ENCODE measurements at places on chromosomes 1 and 21.

- no peak for DNase-seq
These were observed 112.5 kb upstream of the GFI1 start for GRCh38 chr1:92599184-92599583.

DNA sequence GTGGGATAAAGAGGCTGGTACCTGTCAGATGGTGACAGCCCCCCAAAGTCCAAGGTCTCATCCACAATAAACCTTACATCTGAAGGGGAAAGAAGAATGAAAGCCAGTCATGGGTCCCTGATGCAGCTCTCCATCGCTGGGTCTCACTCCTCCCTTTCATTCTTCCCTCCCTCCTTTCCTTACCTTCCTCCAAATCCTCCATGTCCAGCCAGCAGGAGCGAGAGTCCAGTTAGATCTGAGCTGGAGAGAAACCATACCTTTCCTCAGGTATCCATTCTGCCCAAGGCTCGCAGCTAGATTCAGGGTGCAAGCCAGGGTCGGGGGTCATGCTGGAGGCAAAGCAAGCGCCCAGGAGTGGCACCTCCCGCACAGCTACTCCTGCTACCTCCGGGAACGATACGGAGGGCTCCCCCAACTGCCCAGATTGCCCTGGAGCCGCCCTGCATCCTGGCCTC, 421 bp downstream of the PSRC1 start:
- DNase-seq, result no peak

- no peak for DNase-seq
These were observed 5.7 kb downstream of the WNT4 start for GRCh38 chr1:22137004-22137720.

- no peak for DNase-seq
These were observed 389.7 kb downstream of the NTNG1 start for GRCh38 chr1:107530543-107530942.

- DNase-seq, result no peak
These were observed 113.7 kb downstream of the FAF1 start for GRCh38 chr1:50846224-50846839.

- DNase-seq, result no peak
These were observed 19.9 kb downstream of the ACOT11 start for GRCh38 chr1:54567961-54568360.

DNA sequence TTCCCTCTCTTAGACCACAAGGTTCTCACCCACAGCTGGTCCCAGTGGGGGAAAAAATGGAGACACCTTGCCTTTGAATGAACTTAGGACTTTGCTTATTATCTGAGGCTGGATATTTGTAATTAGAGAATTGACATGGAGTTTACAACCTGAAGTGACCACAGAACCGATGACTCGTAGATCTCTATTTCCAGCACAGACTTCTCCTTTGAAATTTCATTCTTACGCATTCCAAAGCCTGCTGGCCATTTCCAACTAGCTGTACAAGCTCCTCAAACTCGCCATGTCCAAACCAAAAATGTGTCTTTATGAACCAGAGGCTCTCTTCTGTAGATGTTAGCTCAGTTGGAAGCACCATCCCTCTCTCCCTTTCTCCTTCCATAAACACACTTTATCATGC, 12.0 kb downstream of the RAB7B start:
- DNase-seq, result no peak

- DNase-seq, result no peak
These were observed 16.5 kb downstream of the RGL1 start for GRCh38 chr1:183821309-183821888.

DNA sequence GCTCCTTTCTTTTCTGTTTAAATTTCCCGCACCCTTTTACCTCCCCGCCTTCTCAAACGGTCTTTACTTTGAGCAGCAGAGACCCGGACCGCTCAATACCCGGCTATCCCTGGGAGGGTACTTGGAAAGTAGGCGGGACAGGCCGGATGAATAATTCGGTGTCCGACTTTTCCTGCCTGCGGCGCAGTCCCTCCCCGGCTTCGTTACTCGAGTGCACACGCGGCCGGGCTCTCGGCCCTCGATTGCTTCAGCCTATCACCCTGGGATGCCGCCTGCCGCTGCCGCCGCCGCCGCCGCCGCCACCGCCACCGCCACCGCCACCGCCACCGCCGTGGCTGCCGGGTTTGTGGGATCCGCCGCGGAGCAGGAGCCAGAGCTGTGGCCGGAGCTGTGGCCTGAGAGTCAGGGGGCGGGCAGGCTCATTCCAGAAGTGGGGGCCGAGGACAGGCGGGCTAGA, 382 bp upstream of the RASAL2 start:
- DNase-seq, result peak; percentile 79

DNA sequence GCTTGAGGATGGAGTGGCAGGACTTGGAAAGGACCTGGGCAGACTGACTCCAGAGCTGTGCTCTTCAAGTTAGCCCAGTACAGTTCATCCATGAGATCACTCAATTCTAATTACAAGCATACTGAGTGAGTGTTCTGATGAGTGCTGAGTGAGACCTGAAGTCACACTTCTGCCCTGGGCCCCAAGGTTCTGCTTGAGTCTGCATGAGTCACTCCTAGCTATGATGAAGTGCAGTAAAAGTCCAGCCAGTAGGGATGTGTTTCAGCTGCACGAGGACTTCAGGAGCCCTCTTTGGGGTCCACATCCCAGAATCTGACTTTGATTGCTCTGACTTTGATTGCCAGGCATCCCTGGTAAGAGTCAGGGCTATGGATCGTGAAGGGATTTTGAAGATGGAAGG, 35.8 kb downstream of the PLEKHA6 start:
- no peak for DNase-seq

- DNase-seq, result no peak
These were observed 9.2 kb upstream of the ERG start for GRCh38 chr21:38507374-38507942.

DNA sequence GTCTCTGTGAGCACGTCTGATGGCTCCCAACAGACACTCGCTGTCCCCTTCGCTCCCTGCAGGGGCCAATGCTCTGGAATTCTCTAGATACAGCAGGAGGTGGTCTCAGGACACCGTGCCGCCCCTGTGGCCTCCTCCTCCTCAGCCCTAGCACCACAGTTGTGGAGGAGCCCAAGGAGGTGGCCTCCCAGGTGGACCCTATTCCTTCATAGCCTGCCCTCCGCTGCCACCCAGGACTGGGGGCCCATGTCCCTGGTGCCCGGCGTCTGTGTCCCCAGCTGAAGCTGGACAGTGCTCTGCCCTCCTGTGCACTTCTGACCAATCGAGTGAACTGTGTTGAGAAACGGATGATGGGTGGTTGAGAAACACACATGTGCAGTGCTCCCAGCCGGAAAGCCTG, 149.8 kb upstream of the ARHGEF16 start:
- no peak for DNase-seq

DNA sequence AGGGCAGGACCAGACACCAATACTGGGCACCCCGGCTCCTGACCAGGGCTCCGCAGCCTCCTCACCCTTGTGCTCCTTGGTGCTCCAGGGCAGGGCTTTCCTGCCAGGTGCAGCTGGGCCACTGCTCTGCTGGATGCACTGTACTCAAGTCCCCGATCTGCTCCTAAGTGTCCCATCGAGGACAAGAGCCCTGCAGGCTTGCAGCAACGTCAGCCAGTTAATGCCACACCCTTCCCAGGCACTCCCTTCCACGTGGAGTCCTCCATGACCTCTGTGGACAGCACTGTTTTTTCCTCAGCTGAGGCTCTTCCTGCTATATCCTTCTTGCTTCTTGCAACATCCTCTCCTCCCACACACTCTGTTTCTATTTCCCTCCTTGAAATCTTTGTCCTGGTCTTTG, 94.0 kb upstream of the NGF start:
- DNase-seq, result no peak

DNA sequence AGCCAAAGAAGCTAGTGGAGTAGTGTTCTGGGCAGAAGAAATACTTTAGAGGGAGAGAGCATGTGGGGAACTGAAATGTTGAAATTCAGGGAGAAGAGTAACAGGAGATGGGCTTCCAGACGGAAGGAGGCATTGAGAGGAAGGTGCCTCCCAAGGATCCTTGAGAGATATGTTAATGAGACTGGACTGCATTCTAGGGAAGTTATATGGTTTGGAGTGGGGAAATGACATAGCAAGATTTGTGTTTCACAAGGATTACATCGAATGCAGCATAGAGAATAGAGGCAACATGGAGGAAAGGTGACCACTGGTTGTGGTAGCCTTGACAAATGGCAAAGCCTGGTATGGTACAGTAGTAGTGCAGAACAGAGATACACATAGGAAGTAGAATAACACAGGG, 160.5 kb upstream of the HMCN1 start:
- DNase-seq, result no peak

- DNase-seq, result peak; percentile 20
These were observed at the start of gene PSEN2 for GRCh38 chr1:226870401-226871279. Gene PSEN2 (plus strand): TSS chr1:226870616. CDS start chr1:226881908, 11,292 bp downstream.

DNA sequence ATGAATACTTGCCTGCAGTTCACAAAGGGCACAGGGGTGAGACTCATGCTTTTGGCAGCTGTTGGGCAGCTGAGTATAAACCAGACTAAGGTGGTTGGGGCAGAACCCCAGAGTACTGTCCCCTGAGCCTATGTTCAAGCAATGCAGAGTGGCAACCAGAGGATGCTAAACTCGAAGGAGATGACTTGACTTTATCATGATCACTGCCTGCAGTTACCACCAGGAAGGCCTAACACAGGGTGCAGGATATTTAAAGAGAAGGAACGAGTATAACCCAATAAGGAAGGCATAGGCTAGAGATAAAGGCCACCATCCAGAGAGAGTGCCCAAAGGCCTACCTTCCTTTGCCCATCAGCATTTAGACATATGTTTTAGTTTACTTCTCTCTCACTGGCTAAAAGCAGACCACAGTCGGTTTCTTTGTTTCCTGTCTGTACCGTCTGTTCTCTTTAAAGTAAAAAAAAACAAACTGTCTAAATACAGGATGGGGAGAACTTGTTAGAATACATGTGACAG, 83.3 kb downstream of the MPZL1 start:
- DNase-seq, result no peak

- peak; percentile 93 for DNase-seq
These were observed 19.6 kb upstream of the TCEA3 start for GRCh38 chr1:23444104-23444533.

DNA sequence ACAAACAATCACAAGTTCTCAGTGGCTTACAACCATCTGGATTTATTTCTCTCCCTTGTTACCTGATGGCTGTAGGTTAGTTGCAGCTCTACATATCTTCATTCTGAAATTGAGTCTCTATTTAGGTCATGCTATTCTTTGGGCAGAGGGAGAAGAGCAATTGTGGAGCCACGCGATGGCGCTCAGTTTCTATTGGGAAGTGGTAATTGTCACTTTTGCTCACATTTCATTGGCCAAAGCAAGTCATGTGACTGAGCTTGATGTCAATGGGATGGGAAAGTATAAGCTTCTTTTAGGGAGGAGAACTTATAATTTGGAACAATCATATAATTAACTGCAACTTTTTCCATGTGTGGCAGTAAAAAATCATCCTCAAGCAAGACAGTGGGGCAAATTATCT, 166.5 kb downstream of the LMO4 start:
- no peak for DNase-seq

GRCh38 chr1:192577145-192578140, 1.9 kb downstream of the RGS1 start:
- DNase-seq, result no peak

DNA sequence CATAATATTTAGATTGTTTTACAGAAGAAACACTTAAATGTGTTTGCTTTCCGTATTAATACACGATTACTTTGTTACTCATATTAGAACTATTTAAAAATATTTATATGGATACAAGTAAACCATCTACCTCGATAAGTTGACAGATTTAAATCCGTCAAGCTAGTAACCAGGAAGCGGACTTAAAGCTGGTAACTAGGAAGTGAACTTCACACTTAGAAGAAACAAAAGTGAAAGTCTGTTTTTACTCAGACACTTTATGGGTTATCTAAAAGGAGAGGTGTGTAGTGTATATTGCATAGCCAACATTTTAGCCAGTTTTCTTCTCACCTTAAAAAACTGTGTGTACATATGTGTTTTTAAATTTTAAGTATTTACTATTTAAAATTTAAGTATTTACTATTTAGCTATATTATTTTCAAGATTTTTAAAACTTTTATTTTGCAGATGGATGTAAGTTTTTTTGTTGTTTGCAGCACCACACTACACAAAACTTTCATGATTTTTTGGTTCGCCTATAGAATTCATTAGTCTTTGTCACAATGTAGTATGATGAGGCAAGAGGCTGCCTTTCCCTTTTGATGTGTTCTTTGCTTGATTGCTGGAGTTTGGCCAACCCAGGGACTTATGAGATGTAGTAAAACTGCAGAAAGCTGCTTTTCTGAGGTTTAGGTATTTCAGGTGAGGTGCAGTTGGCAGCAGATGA, 2.7 kb downstream of the USP25 start:
- DNase-seq, result no peak

DNA sequence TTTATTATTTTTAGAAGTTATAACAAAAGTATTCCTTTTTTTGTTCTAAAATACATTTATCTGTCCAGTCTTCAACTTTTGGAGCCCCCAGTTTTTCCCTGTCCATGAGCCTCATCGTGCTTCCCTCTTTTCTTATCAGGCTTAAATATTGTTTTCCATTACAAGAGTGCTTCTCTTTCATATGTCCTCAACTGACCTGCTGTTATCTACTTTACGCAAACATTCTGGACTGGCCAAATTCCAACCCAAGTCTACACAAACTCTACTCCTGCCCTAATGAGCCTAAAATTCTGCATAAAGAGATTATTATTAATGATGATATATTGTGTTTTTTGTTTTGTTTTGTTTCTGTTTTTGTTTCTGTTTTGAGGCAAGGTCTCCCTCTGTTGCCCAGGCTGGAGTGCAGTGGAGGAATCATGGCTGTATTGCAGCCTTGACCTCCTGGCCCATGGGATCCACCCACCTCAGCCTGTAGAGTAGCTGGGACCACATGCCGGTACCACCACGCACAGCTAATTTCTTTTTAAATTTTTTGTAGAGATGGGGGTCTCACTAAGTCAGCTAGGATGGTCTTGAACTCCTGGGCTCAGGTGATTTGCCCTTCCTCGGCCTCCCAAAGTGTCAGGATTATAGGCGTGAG, 318.8 kb upstream of the NEGR1 start:
- no peak for DNase-seq

GRCh38 chr1:31502926-31503511, 73.3 kb upstream of the TINAGL1 start:
- DNase-seq, result no peak

- DNase-seq, result no peak
These were observed 7.3 kb upstream of the FMN2 start for GRCh38 chr1:240084337-240084736.

GRCh38 chr1:4108758-4109627, 208.9 kb upstream of the C1orf174 start:
- no peak for DNase-seq

DNA sequence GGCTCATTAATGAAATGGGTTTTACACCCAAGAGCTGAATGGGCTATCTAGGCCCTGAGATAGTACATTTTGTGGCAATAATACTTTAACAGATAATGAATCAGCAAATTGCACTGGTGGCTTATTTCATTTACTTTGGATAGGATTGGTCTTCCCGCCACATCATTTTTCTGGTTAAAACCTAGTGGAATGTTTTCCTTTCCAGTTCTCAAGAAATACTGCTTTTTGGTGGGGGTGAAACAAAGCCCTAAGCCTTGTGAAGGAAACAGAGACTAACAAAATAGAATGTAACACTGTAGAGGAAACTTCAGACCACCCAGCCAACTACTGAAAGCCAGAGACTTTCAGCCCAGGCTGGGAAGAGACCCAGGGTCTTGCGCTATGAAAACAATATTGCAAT, 172.2 kb downstream of the HHIPL2 start:
- DNase-seq, result no peak

- DNase-seq, result no peak
These were observed 43.0 kb downstream of the UBE2U start for GRCh38 chr1:64246294-64246917.

- no peak for DNase-seq
These were observed 34.1 kb downstream of the TMCO4 start for GRCh38 chr1:19765623-19766022.
